NCI-H1417 (cell line): ENCODE measurements at places on chromosomes 5 and 9.

- no peak for DNase-seq
Observed at GRCh38 chr5:143980506-143980905, 168.5 kb downstream of the HMHB1 start.

- DNase-seq: peak; percentile 59
Observed at GRCh38 chr5:157994906-157995519, 136.1 kb upstream of the CLINT1 start.

- DNase-seq: peak; percentile 41
Observed at GRCh38 chr5:12323637-12324229, 419.5 kb upstream of the CTNND2 start.

DNA sequence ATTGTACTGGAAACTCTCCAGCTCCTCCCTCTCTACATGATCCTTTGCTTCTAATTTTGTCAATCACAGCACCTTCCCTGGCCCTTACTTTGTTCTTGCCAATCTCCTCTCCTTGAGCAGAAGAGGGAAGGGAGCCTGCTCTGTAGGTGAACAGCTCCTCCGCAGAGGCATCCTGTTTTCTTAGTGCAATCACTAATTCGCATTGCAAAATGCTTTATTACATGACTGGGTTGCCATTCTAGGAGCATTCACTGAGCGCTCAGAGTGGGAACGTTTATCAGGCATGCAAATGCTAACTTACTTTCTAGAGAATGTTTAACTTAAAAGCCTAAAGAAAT, 416 bp upstream of the SNX18 start:
- no peak for DNase-seq

GRCh38 chr9:131743501-131743900, 3.6 kb upstream of the RAPGEF1 start:
- DNase-seq: no peak

DNA sequence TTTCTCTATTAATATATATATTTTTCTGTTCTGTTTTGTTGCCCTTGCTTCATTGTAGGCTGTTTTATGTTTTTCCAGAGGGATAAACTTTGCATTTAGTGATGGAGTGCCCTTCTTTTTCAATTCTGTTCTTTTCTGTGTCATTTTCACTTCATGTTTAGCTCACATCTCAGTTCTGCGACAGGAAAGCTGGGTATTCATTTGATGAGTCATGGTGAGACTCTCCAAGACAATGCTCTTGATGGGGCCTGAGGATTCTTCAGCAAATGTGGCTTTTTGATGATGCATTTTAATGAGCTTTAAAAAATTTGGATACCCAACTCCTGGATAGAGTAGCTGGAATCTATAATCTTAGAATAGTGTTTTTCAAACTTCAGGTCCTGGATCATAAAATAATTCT, 56.5 kb upstream of the SPATA31D4 start:
- DNase-seq: no peak

- DNase-seq: no peak
Observed at GRCh38 chr9:85871008-85871407, 69.9 kb upstream of the NAA35 start.

DNA sequence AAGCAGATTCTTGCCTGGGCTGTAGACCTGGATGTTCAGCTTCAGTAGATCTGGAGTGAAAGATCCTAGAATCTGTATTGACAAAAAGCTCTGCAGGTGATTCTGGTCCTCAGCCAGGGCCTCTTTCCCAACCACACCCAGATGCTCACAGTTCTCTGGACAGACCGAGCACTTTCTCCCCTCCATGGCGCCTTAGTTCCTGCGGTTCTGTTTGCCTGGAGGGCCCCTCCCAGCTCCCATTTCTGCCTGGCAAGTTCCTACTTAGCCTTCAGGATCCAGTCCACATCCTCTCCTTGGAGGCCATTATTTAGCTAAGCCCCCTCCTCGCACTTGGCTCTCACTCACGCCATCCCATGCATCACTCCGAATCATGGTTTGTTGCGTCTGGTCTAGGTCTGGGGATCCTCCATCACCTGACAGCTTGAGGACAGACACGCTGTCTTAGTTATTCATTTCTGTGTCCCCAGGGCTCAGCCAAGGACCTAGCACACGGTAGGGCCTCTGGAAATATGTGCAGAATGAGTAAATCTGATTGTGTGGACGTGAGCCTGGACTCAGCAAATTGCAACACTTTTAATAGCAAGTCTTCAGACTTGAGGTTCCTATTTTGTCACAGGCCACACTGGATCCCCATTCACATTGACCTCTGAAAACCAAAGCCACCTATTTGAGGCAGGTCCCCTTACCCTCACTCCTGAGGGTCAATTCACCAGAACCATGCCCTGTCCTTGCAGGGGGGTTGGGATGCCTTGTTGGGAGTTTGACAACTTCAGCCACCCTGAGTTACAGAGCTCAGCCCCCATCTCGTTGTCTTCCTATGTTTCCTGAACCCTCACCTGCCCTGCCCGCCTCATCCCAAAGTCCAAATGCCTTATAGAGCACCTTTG, 50.7 kb downstream of the COL15A1 start:
- no peak for DNase-seq

DNA sequence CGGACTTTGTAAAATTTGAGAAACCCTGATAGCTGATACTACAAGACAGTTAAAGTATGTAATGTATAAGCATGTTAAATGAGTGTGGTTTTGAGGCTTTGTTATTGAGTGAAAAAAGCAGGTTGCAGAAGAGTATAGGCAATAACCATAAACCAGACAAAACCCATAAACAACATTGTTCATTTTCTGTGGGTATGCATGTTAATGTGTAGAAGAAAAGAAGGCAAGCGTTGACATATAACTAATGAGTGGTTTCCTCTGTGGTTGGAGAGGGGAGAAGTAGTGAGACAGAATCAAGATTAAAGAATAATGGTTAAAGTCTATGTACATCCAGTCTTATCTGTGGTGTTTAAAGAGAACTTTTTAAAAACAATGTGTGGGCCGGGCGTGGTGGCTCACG, 26.2 kb downstream of the RAD23B start:
- DNase-seq: no peak

DNA sequence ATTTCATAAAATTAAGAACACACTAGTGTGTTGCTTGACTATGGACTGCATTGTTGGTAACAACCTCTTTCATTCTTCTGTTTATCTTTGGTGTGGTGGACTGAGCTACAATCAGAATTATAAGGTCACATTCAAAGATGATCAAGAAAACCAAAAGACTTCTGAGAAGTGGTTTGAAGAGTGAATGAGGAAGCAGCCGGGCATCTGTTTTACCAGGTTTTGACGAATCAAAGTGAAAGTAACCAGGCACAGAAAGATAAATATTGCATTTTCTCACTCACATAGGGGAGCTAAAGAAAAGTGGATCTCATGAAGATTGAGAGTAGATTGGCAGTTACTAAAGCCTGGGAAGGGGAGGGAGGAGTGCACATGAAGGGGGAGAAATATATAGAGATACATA, 589.1 kb downstream of the ZNF608 start:
- DNase-seq: no peak

- no peak for DNase-seq
Observed at GRCh38 chr5:122877518-122877917, 32.1 kb downstream of the SNX24 start.

DNA sequence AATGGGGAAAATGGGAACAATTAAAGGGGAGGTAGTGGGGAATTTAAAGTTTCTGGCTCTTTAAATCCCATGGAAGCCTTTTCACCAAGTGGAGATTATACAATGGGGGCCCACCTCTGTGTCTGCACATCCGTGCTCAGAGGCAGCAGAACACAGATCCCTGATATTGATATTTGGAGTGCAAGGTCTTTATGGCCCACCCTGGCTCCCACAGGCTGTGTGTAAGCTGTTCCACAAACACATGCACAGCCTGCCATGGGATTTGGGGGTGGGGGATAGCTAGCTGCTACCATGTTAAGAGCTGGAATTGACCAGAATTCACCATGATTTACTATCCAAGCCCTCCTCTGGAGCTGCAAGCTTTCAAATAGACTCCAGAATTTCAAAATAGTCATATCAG, 55.9 kb downstream of the RASGEF1C start:
- no peak for DNase-seq

- DNase-seq: no peak
Observed at GRCh38 chr9:91256235-91256634, 105.5 kb downstream of the AUH start.

DNA sequence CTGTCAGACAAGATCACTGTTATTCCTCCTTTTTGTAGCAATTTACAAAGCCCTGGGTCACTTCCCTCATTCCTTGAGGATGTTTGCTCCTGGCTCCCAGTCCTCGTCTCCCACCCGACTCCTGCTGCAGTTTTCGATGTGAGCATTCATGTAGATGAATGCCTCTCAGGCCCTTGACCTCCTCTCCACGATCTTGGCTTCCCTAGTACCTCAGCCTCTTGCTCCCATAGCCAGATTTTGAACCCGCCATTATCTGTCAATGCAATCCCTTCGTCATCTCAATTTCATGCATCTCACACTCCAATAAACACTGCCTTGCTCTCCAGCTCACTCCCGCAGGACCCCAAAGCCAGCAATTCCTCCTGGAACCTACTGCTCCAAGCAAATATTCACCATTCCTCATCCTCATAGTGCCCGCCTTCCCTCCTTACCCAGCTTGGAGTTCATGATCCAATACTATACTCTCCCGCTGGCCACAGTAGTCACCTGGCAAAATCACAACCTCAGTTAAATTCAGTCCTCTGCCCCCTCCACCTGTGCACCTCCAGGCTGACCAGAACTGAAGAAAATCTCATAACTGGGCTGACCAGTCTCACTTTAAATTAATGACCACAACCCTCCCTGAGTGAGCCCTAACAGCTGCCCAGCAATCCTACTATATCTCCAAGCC, 35.1 kb upstream of the JADE2 start:
- no peak for DNase-seq

GRCh38 chr9:89844535-89844934, 239.7 kb downstream of the GADD45G start:
- DNase-seq: peak; percentile 14

- no peak for DNase-seq
Observed at GRCh38 chr9:122186777-122187470, 27.2 kb downstream of the MORN5 start.

- DNase-seq: peak; percentile 4
Observed at GRCh38 chr5:81785322-81785721, 34.4 kb upstream of the SSBP2 start.
